ACHN (cell line): ENCODE measurements at places on chromosomes 1 and 21.
A peak's percentile ranks its signal among the peaks of the same experiment; 100 is the strongest.

GRCh38 chr1:107664982-107665925, 299.7 kb downstream of the VAV3 start:
- peak; percentile 77 for DNase-seq

DNA sequence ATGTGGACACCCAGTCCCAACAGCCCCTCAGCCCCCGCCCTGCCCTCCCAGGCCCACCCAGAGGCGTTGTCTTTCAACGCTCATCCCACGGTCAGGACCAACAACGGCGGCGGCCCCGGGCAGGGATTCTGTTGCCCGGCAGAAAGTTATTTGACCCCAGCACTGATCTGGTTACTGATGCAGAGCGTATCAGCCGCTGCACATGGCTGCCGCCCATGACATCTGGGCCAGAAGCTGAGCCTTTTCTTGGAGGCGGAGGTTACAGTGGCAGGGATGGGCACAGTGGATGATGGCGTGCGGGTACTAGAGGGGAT, 127.1 kb upstream of the ARHGEF16 start:
- no peak for DNase-seq

DNA sequence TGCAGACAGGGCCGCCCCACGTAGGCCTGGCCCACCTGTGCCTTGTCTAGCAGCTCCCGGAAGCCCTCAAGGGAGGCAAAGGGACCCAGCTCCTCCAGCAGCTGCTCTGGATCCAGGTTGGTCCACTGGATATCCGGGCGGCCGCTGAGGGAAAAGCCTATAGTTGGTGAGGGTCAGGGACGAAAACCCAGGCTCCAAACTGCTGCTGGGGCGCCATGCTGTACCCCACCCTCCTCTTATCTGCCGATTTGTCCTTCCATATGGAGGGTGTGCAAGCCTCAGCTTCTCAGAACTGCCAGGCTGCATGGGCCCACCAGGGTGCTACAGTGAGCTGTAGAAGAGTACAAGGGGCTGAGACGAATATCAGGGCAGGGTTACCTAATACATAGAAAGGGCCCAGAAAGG, 12.2 kb downstream of the PTCH2 start:
- no peak for DNase-seq

DNA sequence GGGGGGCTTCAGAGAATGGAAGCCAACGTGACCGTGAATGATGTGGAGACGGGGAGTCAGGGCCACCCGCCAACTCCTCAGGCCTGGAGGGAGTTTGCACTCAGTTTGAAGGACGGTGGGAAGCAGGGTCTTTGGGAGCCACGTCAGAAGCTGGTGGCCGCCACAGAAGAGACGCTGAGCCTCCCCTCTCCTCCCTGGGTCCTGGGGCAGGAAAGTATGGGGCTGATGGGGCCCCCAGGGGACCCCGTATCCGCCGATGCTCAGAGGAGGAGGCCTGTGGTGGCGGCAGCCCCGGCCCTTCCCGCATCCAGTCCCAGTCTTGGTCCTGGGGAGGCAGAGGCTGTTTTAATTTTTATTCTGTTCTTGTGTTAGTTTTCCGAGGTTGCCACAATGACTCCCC, 188.6 kb upstream of the C1orf174 start:
- DNase-seq: no peak

GRCh38 chr1:46809904-46810303, 11.1 kb downstream of the CYP4B1 start:
- DNase-seq: no peak

DNA sequence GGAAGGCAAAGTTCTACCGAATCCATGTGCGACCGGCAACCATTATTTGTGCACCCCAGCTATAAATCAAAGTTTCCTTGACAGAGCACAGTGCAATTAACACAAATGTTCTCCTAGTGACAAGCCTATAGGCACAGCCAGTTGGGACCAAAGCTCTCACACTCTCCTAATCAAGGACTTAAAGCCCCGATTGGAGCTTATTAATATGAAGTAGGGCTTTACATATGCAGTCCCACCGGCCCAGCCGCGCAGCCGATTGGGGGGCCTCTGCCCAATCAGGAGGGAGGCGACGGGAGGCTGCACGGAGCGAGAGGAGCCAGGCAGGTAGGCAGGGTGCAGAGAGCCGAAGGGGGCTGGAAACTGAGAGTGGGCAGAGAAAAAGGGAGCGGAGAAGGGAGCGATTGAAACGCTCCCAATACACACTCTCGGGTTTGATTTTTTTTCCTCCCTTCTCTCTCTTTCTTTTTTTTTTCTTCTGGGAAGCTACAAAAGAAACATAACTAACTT, at the start of gene ESRRG:
TSS of gene ESRRG (minus strand) at position 156 of the 507 bp plus-strand sequence. CDS start at position 26, 130 bp downstream.
- peak; percentile 19 for DNase-seq

GRCh38 chr1:9121496-9122409, 7.1 kb downstream of the GPR157 start:
- no peak for DNase-seq

DNA sequence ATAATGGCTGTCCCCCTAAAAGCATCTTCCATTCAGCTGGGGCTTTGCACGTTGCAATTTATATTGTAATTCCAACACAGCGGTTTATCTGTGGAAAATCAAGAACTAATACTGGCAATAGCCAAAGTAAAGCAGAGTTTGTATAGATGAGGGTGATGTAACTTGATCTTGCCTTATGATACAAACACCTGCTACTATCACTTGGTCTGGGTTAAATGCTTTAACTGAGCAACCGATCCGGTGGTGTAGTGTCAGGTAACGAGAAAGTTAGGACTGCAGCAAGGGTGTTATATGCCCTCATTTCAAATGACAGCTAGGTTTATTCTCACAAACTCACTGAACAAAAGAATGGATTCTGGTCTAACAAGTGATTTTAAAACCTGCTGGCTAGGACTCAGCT, 47.3 kb upstream of the PLPPR4 start:
- DNase-seq: no peak

GRCh38 chr1:11541236-11541635, 62.3 kb downstream of the DISP3 start:
- DNase-seq: no peak

DNA sequence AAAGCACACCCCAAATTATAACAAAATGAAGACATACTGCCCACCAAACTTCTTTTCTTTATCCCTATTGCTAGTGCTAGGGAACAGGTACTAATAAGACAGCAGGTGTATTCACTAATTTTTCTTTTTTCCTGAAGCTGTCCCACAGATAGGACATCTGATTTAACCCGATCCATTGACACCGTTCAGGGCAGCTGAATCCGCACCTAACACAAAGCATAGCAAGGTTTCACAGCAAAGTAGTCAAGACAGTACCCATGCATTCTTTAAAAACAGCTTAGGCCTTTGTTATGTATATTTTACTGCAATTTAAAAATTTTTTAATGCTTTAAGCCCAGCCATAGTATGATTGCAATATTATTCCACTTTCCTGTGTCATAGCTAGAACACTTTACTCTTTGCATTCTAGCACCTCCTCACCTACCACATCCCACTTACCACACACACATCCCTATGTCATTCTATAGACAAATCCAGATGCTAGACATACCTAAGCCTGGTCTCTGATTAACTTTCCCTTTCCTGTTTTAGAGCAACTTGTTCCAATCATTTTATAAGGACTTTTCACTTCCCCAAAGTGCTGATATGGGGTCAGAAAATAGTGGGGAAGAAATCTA, 40.4 kb downstream of the GATAD2B start:
- DNase-seq: no peak

DNA sequence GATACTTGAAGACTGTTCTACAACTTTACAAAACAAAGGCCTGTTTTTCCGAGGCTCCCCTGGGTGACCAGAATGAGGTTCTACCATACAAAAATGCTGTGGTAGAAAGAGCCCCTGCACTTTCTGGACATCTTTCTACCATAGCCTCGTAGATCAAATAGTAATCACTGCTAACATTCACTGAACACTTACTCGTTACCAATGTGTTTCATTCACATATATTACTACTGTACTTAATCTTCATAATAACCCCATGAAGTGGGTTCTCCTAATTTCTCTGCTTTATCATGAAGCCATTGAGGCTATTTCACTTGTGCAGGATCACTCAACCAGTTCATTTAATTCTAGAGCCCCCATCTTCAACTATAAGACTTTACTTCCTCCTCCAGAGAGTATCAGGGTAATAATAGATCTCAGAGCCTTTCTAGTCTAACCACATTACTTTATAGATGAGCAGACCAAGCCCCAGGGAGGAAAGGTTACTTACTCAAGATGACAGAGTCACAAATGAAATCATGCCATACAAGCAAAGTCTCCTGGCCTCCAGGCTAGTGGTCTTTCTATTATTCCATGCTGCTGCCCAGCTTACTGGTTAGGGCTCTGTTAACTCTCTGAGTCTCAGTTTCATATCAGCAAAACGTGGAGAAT, 46.7 kb upstream of the OSBPL9 start:
- no peak for DNase-seq

- no peak for DNase-seq
Observed at GRCh38 chr1:20705203-20705755, 12.5 kb downstream of the KIF17 start.

GRCh38 chr21:26684889-26685288, 111.8 kb upstream of the CYYR1 start:
- no peak for DNase-seq

DNA sequence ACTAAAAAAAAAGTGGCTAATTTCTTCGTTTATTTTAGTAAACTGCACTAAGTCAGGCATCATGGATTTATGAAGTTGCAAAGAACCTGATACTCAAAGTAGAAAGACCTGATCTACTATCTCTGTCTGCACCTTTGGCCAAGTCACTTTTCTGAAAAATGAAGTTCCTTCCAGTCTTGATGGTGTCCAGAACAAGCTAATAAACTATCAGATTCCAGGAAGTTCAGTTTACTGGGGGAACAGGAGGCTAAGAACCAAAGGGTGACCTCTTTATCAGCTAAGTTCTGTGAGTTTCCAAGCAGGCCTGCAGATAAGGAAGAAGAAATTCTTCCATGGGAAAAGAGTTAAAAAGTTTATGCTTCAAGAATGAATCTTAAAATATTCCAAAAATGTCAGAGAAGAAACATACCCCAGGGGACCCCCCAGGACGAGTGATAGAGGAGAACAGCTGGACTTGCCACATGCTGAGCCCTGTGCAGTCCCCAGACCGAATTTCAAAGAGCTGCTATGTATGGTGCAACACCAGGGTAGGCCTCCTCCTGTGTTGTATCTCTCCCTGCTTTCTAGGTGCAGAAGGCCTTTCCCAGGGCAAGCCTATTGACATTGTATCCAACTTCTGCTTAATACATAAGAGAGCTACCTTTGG, 72.8 kb upstream of the FGGY start:
- no peak for DNase-seq

DNA sequence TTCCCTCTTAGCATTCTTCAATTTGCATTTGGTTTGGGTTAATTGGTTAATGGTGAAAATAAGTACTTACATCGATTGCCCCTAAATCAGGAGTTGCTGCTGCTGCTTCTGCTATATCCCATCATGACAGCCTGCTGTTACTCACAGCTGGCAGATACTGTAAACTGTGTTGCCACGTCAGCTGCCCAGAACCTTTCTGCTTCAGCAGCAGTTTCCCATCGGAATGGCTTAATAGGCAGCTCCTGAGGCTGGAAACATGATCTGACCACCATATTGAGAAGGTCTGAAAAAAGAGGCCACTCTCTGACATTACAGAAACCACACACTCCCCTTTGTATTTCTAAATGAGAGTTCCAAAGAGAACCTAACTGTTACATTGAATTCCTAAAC, 14.3 kb upstream of the SEC16B start:
- no peak for DNase-seq

GRCh38 chr1:186442651-186443375, 18.1 kb downstream of the PDC start:
- no peak for DNase-seq

- no peak for DNase-seq
Observed at GRCh38 chr21:31370893-31371544, 27.0 kb upstream of the TIAM1 start.

DNA sequence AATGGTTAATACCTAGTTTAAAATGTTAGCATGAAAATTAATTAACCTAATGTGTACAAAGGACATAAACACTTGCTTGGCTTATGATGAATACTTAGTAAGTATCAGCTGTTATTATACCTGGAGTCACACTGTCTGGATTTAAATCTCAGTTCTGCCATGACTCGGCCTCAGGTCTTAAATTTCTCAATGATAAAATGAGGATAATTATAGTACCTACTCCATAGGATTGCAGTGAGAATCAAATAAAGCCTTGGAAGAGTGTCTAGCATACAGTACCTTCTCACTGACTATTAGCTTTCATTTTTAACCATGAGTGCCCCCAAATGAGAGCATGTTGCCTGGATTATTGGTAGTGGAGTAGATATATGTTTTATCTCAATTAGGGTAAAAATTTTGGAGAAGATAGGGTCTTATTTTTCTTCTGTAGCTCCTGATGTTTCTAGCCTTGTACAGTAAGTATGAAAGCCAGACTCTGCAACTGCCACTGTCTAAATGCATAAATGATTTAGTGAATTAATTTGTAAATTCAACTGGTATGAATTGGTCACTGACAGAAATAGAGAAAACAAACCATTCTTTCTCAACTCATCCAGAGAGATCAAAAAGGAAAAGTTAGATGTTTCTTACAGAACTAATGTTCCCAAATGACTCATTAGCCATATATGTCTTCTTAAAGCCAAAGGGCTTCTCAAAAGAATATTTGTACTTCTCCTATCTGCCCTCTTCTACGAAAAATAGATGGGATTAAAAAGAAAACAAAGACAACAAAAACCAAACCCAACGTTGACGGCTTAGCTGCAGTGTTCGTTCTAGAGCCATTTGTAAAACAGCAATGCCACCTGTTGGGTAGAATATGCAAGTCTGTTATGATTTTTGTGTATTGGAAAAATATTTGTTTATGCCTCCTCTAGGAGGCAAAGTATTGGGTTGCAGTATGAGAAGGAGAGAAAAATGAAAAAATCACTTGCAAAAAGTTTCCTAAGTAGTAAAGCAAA, 53.8 kb upstream of the MROH9 start:
- DNase-seq: peak; percentile 19

DNA sequence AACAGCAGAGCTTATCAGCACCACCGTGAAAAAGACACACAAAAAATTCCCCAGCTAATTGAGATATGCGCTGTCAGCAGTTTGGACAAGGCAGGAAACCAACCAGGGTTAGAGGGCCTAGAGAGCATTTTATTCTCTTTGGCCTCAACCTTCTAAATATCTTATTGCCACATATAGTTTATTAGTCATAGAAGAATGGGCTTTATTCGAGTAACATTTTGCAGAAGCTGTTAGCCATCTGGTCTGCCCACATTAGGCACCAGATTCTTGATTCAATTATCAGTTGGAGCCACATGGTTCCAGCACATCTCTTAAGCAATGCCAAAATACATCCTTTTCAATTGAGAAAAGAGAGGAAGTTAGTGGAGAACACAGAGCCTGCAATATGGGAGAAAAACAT, 109.9 kb upstream of the CXADR start:
- DNase-seq: no peak

DNA sequence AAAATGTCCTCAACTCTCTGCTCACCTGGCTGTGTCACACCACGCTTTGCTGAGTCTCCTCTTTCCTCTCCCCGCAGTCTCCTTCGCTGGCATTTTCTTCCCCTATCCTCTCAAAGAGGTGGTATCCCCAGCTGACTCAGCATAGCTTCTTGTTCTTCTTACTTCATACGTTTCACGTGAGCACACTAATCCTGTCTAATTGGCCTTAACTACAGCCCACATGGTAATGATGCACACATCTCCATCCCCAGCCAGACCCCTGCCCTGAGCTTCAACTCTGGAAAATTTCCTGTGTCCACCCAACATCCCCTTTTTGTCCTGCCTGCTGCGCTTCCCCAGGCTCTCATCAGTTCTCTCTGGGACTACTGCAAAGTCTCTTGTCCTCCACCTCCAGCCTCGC, 169.8 kb downstream of the TTLL7 start:
- DNase-seq: no peak
